RPMI8226 (cell line): ENCODE measurements at places on chromosomes 7 and 10.
A peak's percentile ranks its signal among the peaks of the same experiment; 100 is the strongest.

GRCh38 chr7:109696723-109697122, 1127.0 kb downstream of the DNAJB9 start:
- DNase-seq, result no peak

DNA sequence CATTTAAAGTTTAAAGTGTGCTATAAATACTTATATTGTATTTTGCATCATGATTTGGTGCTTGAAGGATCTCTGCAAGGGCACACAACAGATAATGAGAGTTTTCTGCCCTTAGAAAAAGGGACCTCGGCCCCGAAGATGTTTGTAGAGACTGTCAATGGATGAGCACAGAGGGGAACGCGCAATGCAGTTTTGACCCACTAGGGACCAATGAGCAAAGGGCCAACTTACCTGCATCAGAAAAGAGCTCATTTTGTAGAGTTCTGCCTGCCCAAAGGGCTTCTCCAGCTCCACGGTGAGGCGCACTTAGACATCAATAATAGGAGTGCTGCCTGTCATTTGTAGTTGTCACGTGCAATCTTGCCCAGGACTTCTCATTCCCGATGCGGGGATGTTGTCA, 91.1 kb downstream of the BUB3 start:
- no peak for DNase-seq

- DNase-seq, result no peak
Observed at GRCh38 chr10:131391936-131392335, 80.4 kb upstream of the TCERG1L start.

- no peak for DNase-seq
Observed at GRCh38 chr10:77332256-77332655, 305.4 kb downstream of the KCNMA1 start.

GRCh38 chr7:134724606-134725005, 54.8 kb upstream of the CALD1 start:
- peak; percentile 15 for DNase-seq

GRCh38 chr7:155322530-155322929, 24.9 kb downstream of the INSIG1 start:
- DNase-seq, result no peak

- DNase-seq, result peak; percentile 54
Observed at GRCh38 chr10:68897336-68897741, 3.8 kb upstream of the DDX50 start.

- DNase-seq, result no peak
Observed at GRCh38 chr7:130909881-130910672, 176.1 kb upstream of the KLF14 start.

DNA sequence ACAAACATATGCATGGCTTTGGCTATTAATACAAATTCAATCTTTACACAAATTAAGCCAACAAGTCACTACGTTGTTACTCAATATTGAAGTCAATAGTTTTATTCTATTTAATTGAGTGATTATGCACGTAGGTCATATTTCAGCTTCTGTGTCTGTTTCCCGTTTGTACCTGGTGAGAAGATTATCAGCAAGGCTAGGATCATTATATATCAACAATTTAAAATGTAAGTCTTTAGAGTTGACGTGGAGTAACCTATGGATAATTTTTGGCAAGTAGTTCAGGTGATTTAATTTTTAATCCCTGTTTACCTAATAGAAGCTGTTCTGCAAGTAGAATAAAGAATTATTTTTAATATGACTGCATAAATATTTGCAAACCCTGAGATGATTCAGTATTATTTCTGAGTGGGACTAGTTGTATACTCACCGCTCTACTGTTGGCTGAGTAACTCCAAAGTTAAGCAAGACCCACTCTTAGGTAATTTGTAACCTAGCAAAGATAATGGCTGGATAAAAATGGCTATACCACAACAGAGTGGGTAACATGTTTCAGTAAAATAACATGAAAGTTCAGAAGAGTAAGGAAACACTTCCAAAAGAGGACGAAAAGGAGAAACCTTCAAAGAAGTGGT, 161.0 kb downstream of the HGF start:
- no peak for DNase-seq

DNA sequence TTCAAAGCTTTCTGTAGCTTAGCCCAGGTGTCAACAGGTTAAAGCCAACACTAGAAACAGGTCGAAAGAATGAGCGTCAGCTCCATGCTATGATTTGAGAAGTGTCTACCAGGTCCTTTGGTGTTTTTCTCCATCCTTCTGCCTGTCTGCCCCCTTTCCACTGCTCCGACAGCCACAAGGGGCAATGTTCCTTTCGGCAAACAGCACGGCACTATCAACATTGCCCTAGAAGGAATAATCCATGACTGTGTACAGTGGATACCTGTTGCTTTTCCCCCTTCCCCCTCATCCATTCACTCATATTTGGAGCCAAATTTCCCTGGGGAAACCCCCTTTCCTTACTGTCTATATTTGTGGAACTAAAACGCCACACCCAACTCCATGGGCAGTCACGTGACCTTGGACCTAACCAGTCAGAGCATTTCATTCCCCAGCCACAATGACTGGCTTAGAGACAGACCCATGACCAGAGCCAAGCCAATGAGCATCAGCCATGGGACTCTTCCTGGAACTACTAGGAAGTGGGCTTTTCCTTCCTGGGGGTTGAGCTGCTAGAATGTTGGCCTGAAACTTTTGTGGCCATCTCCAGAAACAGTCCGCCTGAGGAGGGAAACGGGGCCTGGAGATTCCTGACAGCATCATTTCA, 51.5 kb downstream of the AFAP1L2 start:
- no peak for DNase-seq

- DNase-seq, result no peak
Observed at GRCh38 chr10:48296576-48297098, 9.8 kb upstream of the MAPK8 start.
